ENCODE measurements at places on chromosomes 6 and 20. TPM values are rescaled to one million over a fixed set of nuclear protein-coding genes. Genes with fewer than 3 reads are reported as not detected.
A peak's percentile ranks its signal among the peaks of the same experiment; 100 is the strongest.

- DNase-seq: no peak
Measured at GRCh38 chr6:138439546-138439945, 35.5 kb downstream of the HEBP2 start.

DNA sequence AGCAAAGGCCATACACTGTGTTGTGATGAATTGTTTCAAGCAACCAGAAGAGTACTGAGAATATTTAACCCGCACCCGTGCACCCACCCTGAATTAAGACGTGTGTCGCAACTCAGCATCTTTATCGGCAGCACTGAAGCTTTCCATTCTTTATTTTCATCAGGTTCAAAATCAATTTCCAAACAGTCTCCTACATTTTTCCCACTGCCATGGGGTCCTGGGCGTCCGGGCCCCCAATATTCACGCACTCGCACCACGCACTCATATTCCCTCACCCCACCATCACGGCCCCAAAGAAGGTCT lies 1.8 kb downstream of the LTB start:
- no peak for DNase-seq

DNA sequence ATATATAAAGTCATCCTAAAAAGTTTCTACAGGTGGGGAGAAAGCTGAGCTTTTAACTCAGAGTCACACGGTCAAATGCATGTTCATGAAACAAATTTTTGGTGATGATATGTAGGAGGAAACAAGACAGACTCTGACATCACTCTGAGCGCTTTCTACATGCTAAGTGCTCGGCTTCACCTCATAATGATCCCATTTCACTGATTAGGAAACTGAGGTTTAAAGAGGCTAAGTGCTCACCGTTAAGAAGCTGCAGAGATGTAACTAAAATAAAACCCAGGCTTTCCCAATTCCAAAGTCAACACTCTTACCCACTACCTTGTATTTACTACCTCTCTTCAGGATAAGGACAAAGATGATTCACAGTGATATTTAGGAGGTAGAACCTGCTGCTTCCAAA lies 4.7 kb downstream of the RMND1 start:
- no peak for DNase-seq

DNA sequence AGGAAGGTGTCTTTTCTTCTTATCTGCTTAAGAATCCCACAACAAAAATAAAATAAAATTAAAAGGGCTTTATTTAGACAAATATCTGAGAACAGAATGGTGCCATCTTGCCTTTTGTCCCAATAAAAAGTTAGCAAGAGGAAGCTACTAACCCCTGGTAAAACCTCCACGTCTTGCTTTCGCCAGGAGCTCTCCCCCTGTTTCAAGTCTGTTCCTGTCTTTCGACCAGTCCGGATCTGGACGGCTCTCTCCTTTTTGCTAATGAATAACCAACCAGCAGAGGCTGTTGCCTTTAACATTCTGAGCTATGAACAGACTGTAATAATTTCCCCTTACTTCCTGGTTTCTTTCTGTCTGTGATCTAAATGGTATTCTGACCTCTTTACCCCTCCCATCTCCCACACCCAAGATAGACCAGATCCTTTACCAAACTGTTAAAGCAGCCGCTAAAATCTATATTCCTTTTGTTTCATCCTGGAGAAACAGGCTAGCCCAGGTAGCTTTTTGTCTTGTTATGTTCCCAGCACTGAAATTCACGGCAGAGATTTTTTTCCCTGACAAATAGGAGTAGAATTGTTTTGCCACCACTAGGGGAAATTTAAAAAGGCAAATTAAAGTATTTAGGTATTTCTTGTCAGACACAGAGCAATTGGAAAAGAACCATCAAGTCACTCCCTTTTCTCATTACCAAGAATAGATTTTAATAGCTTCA lies at the start of gene FRK:
FRK (minus strand) TSS at position 320 of the 712 bp plus-strand sequence. CDS start 580 bp downstream, outside the sequence.
- DNase-seq: peak; percentile 62

GRCh38 chr6:16674801-16675392 lies 86.4 kb downstream of the ATXN1 start:
- DNase-seq: no peak

- no peak for DNase-seq
Measured at GRCh38 chr6:136014454-136015437, 163.2 kb downstream of the PDE7B start.

GRCh38 chr6:107103082-107103481 lies 12.2 kb downstream of the BEND3 start:
- DNase-seq: no peak

DNA sequence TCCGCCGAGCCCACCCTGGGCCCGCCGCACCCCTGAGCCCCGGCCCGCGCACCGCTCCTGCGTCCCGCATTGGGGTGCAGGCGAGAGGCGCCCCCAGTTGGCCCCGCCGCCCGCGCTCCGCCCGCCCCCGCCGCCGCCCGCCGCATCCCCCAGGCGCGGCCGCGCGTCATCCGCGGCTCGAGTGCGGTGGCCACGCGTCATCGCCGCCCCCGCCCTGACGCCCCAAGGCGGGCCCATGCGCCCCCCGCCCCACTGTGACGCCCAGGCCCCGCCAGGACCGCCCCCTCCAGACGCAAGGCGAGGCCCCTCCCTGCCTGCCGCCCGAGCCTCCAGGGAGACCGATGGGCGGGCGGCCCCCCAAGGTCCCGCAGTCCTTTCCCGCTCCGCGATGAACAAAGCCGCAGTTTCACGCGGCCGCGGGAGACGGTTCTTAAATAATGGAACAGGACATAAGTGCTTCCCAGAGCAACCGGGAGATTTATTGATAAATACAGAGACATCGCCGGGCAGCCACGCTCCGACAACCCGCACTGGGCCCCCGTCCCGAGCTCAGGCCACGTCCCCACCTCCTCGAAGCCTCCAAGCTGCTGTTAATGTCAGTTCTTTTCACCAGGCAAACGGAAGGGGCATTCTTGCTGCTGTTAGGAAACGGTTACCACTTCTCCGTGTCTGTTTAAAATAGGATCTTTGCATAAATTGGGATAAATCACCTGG lies at the start of gene ANKRD60:
ANKRD60 (minus strand) TSS at position 170 of the 714 bp plus-strand sequence; CDS start at position 170, 0 bp downstream.
- no peak for DNase-seq

DNA sequence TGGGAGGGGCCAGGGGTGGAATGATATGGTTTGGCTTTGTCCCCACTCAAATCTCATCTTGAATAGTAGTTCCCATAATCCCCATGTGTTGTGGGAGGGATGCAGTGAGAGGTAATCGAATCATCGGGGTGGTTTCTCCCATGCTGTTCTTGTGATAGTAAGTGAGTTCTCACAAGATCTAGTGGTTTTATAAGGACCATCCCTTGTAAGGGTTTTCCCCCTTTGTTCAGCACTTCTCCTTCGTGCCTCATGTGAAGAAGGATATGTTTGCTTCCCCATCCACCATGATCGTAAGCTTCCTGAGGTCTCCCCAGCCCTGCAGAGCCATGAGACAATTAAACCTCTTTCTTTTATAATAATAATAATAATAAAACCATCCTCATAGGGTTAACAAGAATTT lies 88.8 kb upstream of the PRND start:
- no peak for DNase-seq

Gene SPATA2
- total RNA-seq: 6.6 TPM

Gene HLA-DQB2
- total RNA-seq: 1.8 TPM

Gene SPATA25
- total RNA-seq: 0.42 TPM

Data from HCT116 (cell line).